Activated B cell treated with CpG ODN at 0.5 μM for 24 hours (primary cell): ENCODE measurements at places on chromosomes 7 and 10. TPM values are rescaled to one million over a fixed set of nuclear protein-coding genes. Genes with fewer than 3 reads are reported as not detected.

The NPY gene
- not detected in 2 replicates for total RNA-seq

The PAPOLB gene
- total RNA-seq: 0.07 TPM in 1 of 2 replicates, not detected in the other

The PFKP gene
- 42.8 and 44.7 TPM in 2 replicates for total RNA-seq

The TMEM130 gene
- 0.31 TPM in 1 of 2 replicates, not detected in the other for total RNA-seq

The HOXA11 gene
- not detected in 2 replicates for total RNA-seq

The TDRD1 gene
- total RNA-seq: 0.33 and 0.59 TPM in 2 replicates

The FAM221A gene
- 6.5 and 8.3 TPM in 2 replicates for total RNA-seq

The TLX1 gene
- total RNA-seq: not detected in 2 replicates

- H3K36me3 ChIP-seq: no peaks in the 10 kb centered on the region
- H3K4me3 ChIP-seq: no peak overlapping the region
- no peak overlapping the region for H3K27ac ChIP-seq
- H3K27me3 ChIP-seq: peaks cover 12% of the 10 kb centered on the region
- no peak for DNase-seq
These were observed 89.9 kb upstream of the CAPZA2 start for GRCh38 chr7:116772423-116772863.

DNA sequence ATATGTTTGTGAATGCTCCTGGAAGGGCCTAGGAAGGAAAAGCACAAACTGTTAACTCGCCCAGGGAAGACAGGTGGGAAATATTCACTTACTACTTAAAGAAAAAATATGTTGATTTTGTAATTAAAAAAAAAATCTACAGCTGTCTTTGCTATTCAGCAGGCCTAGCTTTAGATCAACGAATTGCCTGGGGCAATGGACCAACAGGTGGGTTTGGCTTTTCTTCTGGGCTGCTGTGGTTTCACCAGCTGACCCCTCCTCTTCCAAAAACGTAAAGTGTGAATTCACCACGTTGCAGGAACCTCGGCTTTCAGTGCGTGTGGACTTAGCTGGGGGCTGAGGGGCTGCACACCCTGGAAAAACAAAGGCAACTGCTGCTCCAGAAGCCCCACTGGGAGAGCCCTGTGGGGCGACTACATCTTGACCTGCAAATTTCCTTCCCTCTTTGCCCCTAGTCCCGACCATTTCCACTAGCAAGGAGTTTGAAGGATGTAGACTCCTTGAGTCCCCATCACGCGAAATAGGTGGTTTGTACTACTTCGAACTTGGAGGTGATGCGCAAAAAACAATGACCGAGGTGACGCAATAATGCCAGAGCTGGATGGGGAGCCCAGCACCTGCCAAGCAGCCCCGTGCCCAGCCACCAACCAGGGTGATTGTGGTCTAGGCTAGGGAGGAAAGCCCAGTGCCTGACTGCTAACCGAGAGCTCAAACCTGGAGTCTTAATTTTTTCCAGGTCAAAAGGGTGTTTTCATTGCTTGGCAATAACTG is 7.4 kb downstream of the PRLHR start:
- DNase-seq: no peak
- no peaks in the 10 kb centered on the region for H3K36me3 ChIP-seq
- H3K27me3 ChIP-seq: peaks cover 18% of the 10 kb centered on the region
- no peak overlapping the region for H3K4me3 ChIP-seq
- H3K4me1 ChIP-seq: no peaks in the 10 kb centered on the region

DNA sequence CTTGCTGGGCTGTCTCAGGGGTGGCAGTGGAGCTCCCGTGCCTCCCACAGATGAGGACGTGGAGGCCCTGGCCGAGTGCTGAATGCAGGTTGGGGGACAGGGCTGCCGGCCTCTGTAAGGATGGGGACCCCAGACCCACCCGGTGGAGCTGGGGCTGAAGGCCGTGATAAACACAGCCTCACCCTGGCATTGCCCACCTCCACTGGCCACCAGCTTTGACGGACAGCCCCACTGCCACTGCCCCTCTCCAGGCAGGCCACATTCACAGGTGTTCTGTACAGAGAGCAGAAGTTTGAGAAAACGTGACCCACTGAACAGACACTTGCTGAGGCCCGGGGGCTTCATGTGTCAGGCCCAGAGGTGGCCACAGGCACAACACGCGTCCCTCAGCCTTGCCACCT is 126.2 kb downstream of the LHPP start:
- no peaks in the 10 kb centered on the region for H3K27me3 ChIP-seq
- peaks cover 1% of the 10 kb centered on the region for H3K36me3 ChIP-seq
- DNase-seq: peak; percentile 19
- no peak overlapping the region for H3K27ac ChIP-seq
- H3K4me3 ChIP-seq: no peak overlapping the region

DNA sequence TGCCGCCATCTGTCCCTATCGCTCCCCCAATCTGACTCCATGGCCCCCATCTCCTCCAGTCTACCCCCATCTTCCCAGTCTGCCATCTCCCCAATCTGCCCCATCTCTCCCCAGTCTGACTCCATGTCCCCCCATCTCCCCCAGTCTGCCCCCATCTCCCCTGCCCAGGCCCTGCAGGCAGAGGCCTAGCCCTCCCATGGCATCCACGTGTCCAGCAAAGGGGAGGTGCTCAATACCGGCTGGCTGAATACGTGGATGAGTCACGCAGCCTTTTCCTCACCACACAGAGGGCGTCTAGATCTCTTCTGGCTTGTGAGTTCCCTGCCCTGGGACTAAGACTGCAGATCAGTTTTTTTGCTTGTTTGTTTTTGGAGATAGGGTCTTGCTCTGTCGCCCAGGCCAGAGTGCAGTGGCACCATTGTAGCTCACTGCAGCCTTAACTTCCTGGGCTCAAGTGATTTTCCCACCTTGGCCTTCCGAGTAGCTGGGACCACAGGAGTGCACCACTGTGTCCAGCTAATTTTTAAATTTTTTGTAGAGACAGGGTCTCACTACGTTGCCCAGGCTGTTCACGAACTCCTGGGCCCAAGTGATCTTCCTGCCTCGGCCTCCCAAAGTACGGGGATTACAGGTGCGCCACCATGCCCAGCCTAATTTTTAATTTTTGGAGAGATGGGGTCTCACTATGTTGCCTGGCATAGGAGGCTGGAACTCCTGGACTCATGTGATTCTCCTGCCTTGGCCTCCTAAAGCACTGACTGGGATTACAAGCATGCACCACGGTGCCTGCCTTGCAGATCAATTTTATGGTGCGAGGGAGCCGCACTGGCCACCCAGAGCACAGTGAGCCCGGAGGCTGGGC is 15.3 kb upstream of the GPR146 start:
- H3K4me3 ChIP-seq: peak overlapping the region; percentile 77
- peak; percentile 50 for DNase-seq
- H3K4me1 ChIP-seq: peaks cover 53% of the 10 kb centered on the region
- peak overlapping the region; percentile 71 for H3K27ac ChIP-seq

DNA sequence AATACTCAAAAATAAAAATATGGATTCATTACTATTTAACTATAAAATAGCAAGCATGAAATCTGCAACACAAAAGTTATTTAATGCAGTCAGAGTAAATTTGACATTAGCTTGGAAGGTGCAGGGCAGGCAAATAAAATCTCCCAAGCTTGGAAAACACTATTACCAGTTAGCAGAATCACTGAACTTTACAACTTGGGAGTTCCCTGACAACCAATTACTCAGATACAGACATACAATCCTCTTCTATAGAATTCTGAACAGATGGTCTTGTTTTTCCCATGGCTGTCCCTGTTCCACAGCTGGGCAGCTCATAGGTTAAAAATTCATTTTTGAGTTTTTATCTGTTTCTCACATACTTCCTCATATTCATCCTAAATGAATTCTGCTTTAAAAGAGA is 1002.6 kb downstream of the SORCS3 start:
- H3K27me3 ChIP-seq: no peaks in the 10 kb centered on the region
- no peak overlapping the region for H3K4me3 ChIP-seq
- DNase-seq: no peak
- H3K36me3 ChIP-seq: no peaks in the 10 kb centered on the region
- H3K4me1 ChIP-seq: no peaks in the 10 kb centered on the region

GRCh38 chr10:133209641-133210040 is 20.4 kb upstream of the UTF1 start:
- no peaks in the 10 kb centered on the region for H3K36me3 ChIP-seq
- H3K4me3 ChIP-seq: no peak overlapping the region
- peaks cover 4% of the 10 kb centered on the region for H3K27me3 ChIP-seq
- no peak overlapping the region for H3K27ac ChIP-seq
- no peak for DNase-seq

DNA sequence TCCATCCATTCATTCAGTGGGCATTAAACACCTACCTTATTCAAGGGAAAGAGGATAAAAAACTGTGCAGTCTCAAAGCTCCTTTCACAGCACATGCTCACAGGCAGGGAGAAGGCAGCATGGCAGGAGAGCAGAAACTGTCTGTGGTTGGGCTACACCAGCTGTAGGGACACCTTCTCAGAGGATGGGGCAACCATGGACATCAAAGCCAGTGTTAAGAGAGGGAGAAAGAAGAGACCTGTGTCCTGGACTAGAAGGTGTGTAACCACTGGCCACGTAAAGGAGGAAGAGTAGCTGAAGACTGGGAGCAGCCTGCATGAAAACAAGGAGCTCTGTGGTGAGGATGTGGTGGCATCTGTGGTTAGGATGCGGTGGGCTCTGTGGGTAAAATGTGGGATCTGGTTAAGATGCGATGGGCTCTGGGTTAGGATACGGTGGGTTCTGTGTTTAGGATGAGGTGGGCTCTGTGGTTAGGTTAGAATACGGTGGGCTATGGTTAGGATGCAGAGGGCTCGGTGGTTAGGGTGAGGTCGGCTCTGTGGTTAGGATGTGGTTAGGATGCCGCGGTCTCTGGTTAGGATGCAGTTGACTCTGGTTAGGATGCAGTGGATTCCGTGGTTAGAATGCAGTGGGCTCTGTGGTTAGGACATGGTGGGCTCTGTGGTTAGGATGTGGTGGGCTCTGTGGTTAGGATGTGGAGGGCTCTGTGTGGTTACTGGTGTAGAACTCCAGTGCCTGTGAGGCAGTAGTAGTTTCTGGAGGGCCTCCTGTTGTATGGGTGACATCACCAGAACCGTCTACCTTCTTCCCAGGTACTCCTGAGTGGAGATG is 197.6 kb downstream of the WDR37 start:
- no peaks in the 10 kb centered on the region for H3K36me3 ChIP-seq
- no peak overlapping the region for H3K4me3 ChIP-seq
- H3K27me3 ChIP-seq: peaks cover 60% of the 10 kb centered on the region
- peaks cover 3% of the 10 kb centered on the region for H3K4me1 ChIP-seq

DNA sequence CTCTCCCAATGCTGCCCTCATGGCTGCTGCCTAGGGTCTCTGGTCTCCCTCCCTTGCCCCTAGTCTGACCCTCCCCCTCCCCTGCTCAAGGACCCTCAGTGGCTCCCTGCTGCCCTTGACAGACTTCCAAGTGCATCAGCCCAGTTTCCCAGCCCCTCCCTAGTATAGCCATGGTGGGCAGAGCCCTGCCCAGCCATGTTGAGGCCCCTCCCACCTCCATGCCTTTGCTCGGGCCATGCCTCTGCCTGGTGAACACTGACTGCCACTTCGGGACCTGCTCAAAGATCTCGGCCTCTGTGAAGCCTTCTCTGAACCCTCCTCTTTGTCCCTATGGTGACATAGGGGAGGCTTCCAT is 73.2 kb downstream of the MYL10 start:
- peaks cover 9% of the 10 kb centered on the region for H3K27me3 ChIP-seq
- H3K4me1 ChIP-seq: no peaks in the 10 kb centered on the region
- no peak overlapping the region for H3K27ac ChIP-seq
- no peak overlapping the region for H3K4me3 ChIP-seq
- no peaks in the 10 kb centered on the region for H3K36me3 ChIP-seq

- peaks cover 72% of the 10 kb centered on the region for H3K27me3 ChIP-seq
- H3K36me3 ChIP-seq: no peaks in the 10 kb centered on the region
- no peak overlapping the region for H3K27ac ChIP-seq
- no peak for DNase-seq
- no peak overlapping the region for H3K4me3 ChIP-seq
- peaks cover 14% of the 10 kb centered on the region for H3K4me1 ChIP-seq
These were observed 286.9 kb upstream of the NFE2L3 start for GRCh38 chr7:25864943-25865751.

GRCh38 chr10:122267849-122268737 is 3.0 kb upstream of the BTBD16 start:
- peak; percentile 24 for DNase-seq
- no peak overlapping the region for H3K27ac ChIP-seq
- H3K27me3 ChIP-seq: peaks cover 12% of the 10 kb centered on the region
- H3K4me1 ChIP-seq: no peaks in the 10 kb centered on the region

DNA sequence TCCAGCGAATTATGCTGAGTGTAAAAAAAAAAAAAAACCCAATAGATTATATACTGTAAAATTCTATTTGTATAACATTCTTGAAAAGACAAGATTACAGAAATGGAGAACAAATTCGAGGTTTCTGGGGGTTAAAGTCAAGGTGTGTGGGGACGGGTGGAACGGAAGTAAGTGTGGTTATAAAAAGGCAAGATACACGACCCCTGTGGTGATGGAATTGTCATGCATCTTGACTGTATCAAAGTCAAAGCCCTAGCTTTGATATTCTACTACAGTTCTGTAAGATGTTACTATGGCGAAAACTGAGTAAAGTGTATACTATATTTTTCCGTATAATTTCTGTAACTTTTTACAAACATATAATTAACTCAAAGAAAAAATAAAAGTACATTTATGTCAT is 718.2 kb upstream of the PCDH15 start:
- H3K27ac ChIP-seq: no peak overlapping the region
- H3K4me3 ChIP-seq: no peak overlapping the region
- no peaks in the 10 kb centered on the region for H3K4me1 ChIP-seq
- H3K36me3 ChIP-seq: no peaks in the 10 kb centered on the region
- no peak for DNase-seq

DNA sequence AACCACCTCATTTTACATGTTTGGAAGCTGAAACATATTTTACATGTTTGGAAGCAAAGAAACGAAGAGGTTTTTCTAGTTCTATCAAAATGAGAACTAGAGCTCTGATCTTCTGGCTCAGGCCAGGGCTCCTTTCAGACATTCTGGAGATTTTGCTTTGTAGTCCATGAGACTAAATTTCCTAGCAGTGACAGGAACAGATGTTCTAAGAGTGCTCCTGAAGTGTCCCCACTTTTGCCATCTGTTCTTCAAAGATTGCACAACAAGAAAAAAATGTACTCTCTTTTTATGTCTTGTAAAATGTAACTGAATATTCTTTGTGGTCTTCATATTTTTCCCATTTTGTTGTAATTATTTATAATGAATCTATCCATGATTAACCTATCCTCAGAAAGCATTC is 196.4 kb upstream of the PCLO start:
- no peaks in the 10 kb centered on the region for H3K36me3 ChIP-seq
- no peak for DNase-seq
- no peak overlapping the region for H3K27ac ChIP-seq
- no peaks in the 10 kb centered on the region for H3K4me1 ChIP-seq

DNA sequence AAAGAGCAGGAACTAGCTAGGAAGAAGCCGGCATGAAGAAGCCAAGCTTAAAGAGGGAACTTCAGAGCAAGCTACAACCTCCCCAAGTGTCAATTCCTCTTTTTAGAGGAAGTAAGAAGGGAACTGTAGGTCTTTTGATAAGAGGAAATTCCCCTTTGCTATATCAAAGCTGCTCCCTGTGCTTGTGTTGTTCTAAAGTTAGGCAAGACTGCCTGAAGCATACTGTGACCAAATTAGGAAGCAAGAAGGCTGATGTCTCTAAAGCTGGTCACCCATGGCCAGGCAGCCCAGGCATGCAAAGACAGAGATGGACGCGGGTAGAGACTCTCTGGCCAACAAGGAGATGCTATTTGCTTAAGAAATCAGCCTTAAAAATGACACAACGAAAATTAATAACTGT is 87.9 kb downstream of the RNF216 start:
- H3K4me3 ChIP-seq: peak overlapping the region; percentile 87
- H3K27me3 ChIP-seq: no peaks in the 10 kb centered on the region
- no peak for DNase-seq
- peak overlapping the region; percentile 91 for H3K27ac ChIP-seq

- H3K4me3 ChIP-seq: peak overlapping the region; percentile 90
- peak; percentile 44 for DNase-seq
- H3K4me1 ChIP-seq: peaks cover 35% of the 10 kb centered on the region
- H3K27ac ChIP-seq: peak overlapping the region; percentile 50
- H3K27me3 ChIP-seq: no peaks in the 10 kb centered on the region
These were observed 1.0 kb downstream of the PFKP start for GRCh38 chr10:3068201-3068967.
